AG08395 (cell line): ENCODE measurements at places on chromosomes 6 and 20.

DNA sequence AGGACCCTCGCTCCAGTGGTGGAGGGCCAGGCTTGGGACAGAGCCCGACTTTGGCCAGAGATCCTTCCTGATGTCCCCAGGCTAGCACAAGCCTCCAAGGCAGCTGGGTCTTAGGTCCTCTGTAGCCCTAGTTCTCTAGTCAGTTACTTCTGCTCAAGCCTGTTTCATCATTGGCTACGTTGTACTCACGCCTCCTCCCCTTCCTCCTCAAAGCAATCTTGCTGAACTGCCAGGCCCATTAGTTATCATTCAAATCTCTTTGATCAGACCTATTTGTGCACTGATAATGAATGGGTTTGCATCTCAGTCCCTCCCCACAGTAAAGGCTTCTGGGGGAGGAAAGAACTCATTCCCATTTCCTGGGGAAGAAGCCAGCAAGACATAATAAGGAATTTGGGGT is 256.8 kb downstream of the NFATC2 start:
- no peak for DNase-seq

DNA sequence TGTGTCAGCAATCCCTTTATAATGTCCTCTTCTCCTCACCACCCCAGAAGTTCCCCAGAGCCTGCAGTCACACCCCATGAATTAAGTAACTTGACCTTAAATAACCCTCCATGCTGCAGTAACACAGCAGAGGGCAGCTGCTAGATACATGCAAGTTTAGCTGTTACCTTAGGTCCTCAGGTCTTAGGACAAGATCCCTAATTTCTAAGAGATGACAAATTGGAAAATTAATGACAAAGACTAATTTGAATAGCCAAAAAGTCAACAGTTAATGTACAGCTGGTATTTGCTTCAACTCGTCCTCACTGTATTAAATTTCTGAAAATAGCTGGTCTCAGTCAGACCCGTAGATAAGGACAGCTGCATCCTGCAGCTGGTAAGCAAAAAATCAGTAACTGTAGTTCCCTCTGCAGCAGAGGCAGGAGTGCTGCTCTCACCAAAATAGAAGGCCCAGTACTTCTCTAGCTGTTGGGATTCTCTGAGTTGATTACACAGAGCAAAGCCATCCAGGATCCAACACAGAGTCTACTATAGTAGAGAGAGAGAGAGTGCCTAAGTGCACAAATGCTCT is 62.4 kb downstream of the TNFRSF21 start:
- peak; percentile 10 for DNase-seq

GRCh38 chr6:27547157-27548075 is 74.5 kb upstream of the ZNF184 start:
- peak; percentile 24 for DNase-seq

DNA sequence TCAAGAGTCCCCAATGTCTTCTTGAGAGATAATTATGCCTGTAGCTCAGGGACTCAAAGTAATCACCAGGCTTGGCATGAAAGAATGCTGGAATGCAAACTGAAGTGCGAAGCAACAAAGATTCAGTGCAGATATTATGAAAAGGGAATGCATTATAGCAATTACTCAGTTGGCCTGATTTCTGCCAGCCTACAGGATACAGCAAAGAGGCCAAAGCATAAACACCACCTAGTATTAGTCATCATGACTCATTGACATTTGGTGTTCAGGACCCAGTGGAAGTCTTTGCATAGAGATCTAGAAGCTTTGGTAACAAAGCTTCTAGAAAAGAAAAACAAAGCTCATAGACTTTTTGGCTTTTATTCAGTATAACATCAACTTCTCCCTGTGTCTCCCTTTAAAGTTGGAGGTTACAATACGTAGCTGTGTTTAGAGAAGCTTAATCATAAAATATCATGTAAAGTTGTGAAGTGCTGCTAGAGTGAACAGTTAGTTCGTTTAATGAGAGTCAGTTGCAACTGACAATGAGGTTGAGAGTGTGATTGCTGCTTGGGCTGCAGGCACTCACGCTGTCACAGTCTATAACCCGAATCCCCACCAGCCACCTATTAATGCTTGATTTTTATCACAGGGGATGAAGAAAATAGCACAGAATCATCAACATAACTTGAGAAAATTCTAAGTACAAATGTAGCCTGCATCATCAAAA is 932.7 kb downstream of the TFAP2A start:
- peak; percentile 89 for DNase-seq

GRCh38 chr20:37961066-37961465 is 58.1 kb downstream of the VSTM2L start:
- no peak for DNase-seq

GRCh38 chr6:150352321-150353296 is 16.2 kb upstream of the IYD start:
- DNase-seq: peak; percentile 79

DNA sequence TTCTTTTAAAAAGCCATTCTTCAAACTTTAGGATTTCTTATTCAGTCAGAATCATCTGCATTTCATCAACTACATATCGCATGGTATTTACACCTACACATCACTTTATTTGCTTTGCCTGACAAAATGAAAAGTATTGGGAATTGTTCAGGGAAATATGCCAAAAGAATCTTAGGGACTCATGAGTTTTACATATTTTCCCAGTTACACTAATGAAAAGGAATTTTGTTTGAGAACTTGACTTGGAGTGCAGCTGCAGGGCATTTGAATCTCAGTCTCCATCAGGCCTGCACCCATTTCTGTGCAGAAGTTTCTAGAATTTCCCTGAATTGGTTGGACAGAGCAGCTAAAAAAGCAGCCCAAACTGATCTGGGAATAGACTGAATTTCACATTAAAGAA is 65.3 kb downstream of the MTHFD1L start:
- DNase-seq: peak; percentile 60

- DNase-seq: no peak
These were observed 51.8 kb downstream of the FOXA2 start for GRCh38 chr20:22532598-22532997.

- DNase-seq: no peak
These were observed 16.7 kb upstream of the RAMACL start for GRCh38 chr6:166603043-166603690.

GRCh38 chr20:542777-543368 is 717 bp downstream of the CSNK2A1 start:
- no peak for DNase-seq

- DNase-seq: no peak
These were observed 1.4 kb downstream of the HLA-B start for GRCh38 chr6:31355583-31355948.

DNA sequence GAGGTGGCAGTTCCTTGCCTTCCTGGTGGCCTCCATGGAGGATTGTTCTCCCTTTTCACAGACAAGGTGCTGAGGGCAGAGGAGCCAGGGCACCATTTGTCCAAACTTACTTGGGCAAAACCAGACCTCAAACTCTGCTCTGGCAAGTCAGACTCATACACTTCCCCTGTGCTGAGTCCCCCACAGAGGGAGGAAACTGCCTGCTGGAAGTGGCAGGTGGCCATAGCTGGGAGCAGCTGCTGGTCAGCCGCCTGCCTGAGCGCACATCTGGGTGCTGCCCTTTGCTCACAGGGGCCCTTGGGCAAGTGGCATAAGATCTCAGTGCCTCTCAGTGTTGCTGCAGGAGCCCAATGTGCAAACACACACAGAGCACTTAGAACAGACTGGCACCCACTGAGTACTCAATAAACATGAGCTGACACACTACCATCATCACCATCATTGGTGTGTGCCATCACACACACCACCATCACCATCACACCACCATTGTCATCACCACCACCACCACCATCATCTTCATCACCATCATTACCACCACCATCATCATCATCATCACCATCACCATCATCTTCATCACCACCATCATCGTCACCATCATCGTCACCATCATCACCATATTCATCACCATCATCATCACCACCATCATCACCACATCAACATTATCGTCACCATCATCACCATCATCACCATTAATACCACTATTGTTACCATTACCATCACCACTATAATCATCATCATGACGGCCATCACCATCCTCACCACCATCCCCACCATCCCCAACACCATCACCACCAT is 17.6 kb downstream of the NOL4L start:
- no peak for DNase-seq

DNA sequence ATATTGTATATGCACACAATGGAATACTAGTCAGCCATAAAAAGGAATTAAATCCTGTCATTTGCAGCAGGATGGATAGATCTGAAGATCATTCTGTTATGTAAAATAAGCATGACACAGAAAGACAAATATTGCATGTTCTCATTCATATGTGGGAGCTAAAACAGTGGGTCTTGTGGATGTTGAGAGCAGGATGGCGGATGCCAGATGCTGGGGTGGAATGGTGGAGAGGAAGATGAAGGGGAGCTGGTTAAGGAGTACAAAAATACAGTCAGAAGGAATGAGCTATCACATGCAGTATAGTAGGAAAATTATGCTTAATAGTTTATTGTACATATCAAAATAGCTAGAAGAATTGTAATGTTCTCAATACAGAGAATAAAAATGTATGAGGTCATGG is 41.8 kb downstream of the THBS2 start:
- DNase-seq: no peak

DNA sequence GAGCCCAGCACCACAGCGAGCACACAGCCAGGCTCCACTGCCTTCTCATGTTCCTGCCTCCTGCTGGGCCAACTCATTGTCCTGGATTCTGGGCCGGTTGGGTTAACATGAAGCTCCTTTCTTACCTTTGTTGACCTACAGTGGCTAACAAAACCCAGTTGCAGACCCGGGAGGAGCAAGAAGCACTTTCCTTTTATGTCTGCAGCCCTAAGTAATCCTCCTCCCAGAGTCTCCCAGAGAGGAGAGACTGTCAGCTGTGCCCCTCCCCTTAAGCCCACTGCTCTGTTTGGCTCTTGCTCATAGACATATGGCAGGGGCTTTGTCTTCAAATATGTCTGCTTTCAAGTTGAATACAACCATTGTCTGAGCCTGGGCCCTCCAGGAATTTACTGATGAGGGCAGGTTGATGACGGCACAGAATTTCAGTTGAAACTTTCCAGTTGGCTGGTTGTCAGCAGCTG is 55.2 kb downstream of the PSMB1 start:
- DNase-seq: no peak

- DNase-seq: no peak
These were observed 68.3 kb downstream of the MMS22L start for GRCh38 chr6:97214671-97215070.

DNA sequence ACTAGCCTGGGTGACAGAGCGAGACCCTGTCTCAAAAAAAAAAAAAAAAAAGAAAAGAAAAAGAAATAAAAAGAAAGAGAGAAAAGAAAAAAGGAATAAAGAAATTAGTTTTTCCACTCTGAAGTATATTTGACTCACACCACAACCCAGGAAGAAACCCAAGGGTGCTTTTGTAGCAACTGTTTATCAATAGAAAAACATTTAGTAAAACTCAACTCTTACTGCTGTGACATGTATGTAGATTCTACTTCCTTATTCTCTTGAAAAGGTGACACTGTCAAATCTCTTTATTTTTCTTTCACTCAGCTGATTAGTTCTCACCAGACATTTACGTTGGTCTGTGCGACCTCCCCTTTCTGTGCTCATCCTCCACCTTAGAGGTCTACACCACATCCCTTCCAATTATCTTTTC is 99.9 kb upstream of the SHLD1 start:
- no peak for DNase-seq

- no peak for DNase-seq
These were observed 544.5 kb downstream of the MAFB start for GRCh38 chr20:40144581-40144980.

GRCh38 chr6:137105375-137105774 is 60.6 kb upstream of the IL20RA start:
- no peak for DNase-seq

- DNase-seq: no peak
These were observed 50.8 kb upstream of the JAG1 start for GRCh38 chr20:10724449-10725173.

- peak; percentile 85 for DNase-seq
These were observed 146.9 kb downstream of the PHACTR3 start for GRCh38 chr20:59751075-59751711.

GRCh38 chr6:21836277-21836676 is 242.7 kb downstream of the SOX4 start:
- DNase-seq: no peak
